ENCODE measurements at places on chromosomes 16 and 17. TPM values are rescaled to one million over a fixed set of nuclear protein-coding genes. Genes with fewer than 3 reads are reported as not detected.

DNA sequence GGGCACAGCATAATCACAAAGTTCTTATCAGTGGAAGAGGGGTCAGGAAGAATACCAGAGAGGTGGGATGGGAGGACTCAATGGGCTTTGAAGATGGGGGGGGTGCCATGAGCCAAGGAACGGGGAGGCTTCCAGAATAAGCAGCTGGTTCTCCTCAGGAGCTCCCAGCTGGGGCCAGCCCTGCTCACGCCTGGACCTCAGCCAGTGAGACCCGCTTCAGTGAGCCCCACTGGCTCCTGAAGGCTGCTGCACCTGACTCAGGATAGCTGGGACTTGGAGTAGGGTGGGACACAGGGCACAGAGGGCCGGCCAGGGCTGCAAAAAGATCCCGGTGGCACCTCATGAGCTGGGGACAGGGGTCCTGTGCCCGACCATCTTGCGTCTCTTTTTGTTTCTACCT, 24.4 kb upstream of the ZC3H18 start:
- DNase-seq, result no peak

- no peak for DNase-seq
These were observed 398.7 kb downstream of the XYLT1 start for GRCh38 chr16:17072104-17072503.

DNA sequence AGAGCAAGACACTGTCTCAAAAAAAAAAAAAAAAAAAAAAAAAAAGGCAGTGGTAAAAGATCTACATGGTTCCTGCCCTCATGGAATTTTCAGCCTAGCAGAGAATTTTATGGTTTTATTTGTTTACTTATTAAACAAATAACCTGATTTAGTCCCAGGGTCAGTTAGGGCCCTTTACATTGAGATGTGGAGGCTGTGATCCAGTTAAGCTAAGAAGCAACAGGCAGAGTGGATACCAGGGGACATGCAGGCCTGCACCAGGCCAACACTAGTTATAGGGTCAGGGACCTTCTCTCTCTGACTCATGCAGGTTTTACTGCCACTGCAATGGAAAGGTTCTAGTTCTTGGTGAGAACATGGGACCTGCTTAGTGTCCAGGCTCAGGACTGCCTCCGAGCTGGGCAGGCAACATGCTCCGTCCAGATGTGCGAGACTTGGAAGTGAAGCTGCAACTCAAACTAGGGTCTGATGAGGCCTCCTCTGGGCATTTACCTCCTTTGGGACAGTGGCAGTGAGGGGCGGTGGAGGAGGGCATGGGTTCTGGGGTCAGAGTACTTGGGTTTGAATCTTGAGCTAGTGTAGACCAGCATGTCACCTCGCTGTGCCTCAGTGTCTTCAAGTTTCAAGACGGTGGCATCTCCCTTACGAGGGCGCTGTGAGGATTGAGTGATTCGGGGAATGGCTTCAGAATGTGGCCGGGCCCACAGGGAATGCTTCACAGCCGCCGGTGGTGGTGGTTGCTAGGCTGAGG, 301.8 kb downstream of the CPPED1 start:
- DNase-seq, result no peak

GRCh38 chr17:31452561-31453110, 61.2 kb downstream of the RAB11FIP4 start:
- no peak for DNase-seq

DNA sequence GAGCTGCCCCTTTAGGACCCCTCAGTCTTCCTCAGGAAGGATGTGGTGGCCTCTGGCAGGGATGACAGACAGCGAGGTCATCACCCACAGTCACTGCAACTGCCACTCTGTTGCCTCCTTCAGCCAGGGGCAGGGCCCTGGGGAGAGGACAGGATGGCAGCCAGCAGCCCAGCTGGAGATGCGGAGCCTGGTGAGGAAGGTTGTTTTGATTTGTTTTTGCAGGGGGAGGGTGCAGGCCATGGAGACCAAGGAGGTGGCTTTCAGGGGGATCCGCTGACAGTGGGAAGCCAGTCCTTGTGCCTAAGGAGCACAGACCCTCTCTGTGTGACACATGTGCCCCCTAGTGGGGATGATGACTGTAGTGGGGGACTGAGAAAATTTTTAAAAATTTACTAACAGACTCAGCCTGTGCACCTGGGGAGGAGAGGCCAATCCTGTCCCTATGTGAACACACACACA, 7.4 kb downstream of the PRCD start:
- peak; percentile 79 for DNase-seq

- no peak for DNase-seq
These were observed 1.6 kb downstream of the UBE2Z start for GRCh38 chr17:48909783-48910182.

- DNase-seq, result no peak
These were observed 481.8 kb downstream of the XYLT1 start for GRCh38 chr16:16988963-16989362.

DNA sequence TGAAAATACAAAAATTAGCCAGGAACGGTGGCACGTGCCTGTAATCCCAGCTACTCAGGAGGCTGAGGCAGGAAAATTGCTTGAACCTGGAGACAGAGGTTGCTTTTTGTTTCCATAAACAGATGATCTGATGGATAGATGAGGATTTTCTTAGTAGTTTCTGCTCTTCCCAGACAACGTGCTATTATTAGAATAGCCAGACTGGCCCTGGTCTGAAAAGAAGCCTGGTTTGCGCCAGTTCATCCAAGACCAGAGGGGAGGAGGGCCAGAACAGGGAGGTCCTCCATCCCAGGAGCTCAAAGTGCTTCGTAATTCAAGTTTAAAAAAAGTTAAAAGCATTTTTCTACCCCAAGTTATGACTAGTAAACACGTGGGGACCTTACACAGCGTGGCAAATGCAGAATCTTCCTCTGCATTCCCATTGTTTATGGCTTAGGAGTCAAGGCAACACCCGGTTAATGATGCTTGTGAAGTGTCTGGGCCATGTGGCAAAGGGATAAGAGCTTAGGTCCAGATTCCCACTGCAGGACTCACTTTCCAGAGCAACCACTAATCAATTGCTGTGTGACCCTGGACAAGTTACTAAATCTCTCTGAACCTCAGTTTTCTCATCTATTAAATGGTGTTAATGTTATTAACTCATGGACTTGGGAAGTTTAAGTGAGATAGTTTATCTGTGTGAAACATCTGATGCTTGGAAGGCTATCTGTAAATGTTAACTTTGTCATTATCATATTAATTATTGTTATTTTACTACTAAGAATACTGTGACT, 205.4 kb downstream of the CCDC182 start:
- no peak for DNase-seq

DNA sequence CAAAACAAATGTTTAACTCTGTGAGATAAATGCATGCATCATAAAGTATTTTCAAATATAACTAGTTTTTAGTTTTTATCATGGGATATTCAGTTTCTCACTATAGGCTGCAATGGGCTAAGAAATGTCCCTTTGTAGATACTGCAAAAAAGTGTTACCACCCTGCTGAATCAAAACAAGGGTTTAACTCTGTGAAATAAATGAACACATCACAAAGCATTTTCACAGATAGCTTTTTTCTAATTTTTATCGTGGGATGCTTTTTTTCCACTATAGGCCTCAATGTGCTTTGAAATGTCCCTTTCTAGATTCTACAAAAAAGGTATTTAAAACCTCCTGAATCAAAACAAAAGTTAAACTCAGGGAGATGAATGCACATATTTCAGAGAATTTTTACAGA, 541.1 kb downstream of the KCNJ18 start:
- no peak for DNase-seq

DNA sequence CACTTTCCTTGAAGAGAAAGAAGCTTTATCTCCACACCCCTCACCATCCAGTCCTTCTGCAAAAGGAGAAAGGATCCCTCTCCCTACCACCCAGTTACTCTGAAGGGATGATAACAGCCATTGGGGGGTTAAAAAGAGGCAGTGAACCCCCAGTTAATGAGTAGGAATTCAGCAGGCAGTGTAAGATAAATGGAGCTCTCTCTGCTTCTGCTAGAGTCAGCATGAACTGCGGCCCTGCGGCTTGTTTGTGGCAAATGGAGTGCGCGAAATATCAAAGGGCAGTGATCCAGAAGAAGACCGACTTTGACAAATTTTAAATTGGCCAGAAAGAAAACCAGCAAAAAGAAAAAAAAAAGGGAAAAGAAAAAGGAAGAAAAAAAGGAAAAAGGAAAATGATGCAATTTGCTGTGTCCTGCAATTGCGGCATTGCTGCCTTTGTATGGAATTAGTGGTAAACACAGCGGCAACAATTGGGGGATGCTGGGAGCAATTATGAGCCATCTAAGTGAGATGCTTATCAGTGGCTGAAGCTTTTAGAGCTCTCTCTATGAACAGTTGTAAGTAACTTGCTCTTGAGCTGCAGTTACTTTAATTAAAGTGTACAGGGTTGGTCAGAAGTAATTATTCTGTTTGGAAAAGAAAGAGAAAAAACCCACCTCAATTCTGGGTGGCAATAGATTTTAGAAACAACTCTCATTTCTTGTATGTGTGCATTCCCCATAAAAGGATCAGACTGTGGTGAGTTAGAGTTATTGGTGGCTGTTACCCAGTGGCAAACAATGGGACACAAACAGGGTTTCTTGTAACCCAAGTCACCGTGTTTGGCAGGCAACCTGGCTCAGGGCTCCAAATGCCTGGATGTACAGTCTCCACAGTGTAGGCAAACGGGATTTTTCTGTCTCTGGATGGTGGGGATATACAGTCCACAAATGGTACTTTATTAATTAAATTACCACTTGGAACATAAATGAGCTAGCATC, 161.3 kb downstream of the AATF start:
- DNase-seq, result no peak

DNA sequence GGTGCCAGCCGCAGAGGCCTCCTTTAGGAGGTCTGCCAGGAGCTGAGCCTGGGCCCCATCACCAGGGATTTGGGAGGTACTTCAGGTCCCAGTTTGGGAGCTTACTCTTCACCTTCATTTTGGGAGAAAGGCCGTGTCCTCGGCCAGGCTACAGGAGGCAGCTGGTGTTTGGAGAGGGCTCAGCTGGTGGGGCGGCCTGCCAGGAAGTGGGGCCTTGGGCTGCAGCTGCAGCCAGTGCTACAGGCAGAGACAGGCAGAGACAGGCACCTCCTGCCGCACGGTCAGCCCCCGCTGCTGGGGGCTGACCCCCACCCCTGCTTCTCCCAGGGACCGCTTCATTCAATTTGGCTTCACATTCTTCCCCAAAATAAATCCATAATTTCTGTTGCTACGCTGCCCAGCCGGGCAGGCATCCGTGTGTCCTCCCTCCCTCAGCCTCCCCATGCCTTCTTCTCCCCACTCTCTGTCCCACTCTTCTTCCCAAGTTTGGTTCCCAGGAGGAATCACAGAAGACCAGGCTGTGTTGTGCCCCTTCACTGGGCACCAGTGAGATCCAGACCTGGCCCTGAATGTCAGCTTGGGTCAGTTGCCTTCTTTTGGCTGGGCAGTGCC, 6.1 kb downstream of the TMEM235 start:
- DNase-seq, result peak; percentile 67

- no peak for DNase-seq
These were observed 16.7 kb downstream of the DRC7 start for GRCh38 chr16:57711346-57711745.

DNA sequence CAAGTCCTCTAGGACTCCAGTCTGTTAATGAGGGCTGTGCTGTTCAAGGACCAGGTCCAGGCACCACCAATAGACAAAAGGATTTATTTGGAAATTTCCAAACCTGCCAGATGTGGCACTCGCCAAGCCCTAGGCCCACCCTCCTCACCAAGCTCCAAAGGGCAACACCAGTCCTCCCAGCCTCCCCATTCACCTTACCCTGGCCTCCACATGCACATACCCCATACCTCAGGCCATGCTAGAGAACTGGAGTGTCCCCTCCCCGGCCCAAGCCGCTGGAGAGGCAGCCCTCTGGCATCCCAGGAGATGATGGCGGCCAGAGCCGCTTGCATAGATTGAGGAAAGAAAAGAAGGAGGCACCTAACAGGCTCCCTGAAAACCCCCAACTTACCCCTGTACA, 4.6 kb upstream of the FTSJ3 start:
- DNase-seq, result peak; percentile 40

- no peak for DNase-seq
These were observed 51.8 kb downstream of the SF3B3 start for GRCh38 chr16:70575376-70575775.

- DNase-seq, result no peak
These were observed 51.6 kb upstream of the KSR1 start for GRCh38 chr17:27404676-27405075.

GRCh38 chr16:50637716-50638602, 43.2 kb downstream of the SNX20 start:
- DNase-seq, result peak; percentile 6

- DNase-seq, result peak; percentile 64
These were observed 116.5 kb downstream of the ADCY9 start for GRCh38 chr16:3999479-4000325.

DNA sequence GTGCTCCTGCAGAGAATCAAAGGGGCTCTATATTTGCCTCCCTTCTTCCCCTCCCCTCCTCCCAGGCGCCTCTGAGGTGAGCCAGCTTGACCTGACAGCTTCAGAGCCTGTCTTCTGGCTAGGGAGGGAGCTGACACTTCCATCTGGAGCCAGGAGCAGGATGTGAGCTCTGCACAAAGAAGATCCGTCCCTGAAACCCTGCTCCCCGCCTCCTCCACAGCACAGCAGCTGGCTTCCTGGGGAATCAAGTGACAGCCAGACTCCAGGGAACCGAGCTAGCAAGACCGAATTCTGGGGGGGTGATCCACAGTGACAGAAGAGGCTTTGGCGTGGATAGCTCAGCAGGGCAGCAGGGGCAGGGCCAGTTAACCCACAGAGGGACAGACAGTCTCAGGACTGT, 37.2 kb downstream of the CCDC182 start:
- no peak for DNase-seq

DNA sequence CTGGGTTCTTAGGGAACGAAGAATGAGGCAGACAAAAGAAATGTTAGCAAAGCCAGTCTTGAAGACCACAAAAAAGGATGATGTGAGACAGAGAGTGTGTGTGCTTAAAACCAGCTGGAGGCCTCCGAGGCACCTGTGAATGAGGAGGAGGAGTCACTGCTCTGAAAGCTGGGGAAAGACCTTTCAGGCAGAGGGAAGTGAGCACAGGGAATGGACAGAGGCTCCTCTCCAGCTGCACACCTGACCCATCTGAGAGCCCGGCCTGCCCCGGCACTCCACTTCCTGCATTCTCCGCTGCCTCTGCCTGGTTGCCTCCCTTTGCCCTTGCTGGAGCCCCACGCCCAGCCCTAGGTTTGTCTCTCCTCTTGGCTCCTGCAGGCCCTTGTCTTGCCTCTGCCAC, 55.2 kb upstream of the SREBF1 start:
- no peak for DNase-seq

- peak; percentile 29 for DNase-seq
These were observed 24.0 kb upstream of the ALKBH5 start for GRCh38 chr17:18159551-18160120.

Gene SYNGR3
- 0.62 TPM for total RNA-seq

Gene EVPLL
- not detected for total RNA-seq

Gene EXOC7
- total RNA-seq, result 87.7 TPM

Gene SMIM5
- 8.5 TPM for total RNA-seq

Gene USP31
- 34.3 TPM for total RNA-seq

Gene PYDC1
- not detected for total RNA-seq

Gene PHF23
- total RNA-seq, result 24.6 TPM

Gene SLC35G6
- not detected for total RNA-seq

Gene IGFBP4
- total RNA-seq, result 510 TPM

Gene FBXL19
- 6.4 TPM for total RNA-seq
